ENCODE measurements at places on chromosomes 6 and 20. TPM values are rescaled to one million over a fixed set of nuclear protein-coding genes. Genes with fewer than 3 reads are reported as not detected.

The RHAG gene
- not detected for total RNA-seq

The OR10C1 gene
- total RNA-seq: not detected

The PLEKHG1 gene
- total RNA-seq: 6.7 TPM

The TREM1 gene
- not detected for total RNA-seq

The CD93 gene
- total RNA-seq: not detected
